ENCODE measurements at places on chromosomes 5 and 9.

DNA sequence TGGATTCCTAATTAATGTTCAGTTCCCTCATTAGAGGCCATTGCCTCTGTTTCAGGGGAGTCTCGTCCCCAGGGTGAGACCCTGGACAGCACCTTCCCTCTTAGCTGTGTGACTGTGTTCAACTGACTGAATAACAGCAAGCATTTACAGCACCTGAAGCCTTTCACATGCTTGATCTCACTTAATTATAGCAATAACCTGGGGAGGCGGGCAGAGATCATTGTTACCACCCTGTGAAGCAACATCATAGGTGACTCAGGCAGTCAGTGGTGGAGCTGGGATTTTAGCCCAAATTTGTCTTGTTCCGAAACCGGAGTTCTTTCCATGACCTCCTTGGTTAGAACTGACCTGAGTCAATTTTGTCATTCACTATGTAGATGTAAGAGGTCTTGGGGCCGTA, 105.2 kb upstream of the RAD23B start:
- DNase-seq, result no peak

DNA sequence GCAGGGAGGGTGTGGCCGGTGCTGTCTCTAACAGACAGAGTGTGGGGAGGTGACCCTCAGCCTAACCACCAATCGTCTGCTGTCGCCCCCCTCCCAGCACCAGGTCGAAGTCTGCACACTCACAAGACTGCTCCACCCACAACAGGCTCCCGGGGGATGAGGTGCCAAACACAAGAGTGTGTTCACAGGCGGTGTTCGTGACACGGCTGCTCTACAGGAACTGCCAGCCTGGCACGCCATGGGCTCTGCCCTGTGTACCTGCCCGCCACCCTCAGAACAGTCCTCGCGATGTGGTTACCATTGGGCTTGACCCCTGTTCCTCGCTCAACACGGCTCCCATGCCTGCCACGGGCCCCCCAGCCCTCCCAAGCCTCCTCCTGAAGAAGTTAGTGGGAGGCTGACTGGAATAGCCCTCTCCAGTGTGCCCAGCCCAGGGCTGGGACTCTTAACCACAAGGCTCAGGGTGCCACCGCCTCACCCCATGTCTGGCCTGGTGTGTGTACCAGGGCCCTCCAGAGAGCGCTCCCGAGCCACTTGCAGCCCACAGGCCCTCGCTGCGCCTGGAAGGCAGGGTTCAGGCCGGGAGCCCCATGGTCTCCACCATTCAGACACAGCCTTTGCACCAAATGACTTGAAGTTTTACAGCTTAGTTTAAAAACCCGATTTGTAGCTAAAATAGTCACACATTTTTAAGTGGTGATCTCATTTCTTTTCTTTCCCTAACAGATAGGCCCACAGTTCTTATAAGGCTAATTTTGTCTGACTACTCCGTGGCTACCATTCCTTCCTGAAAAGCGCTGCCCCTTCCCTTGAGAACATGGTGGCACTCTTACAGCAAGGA, 102.5 kb downstream of the CAMSAP1 start:
- DNase-seq, result no peak

DNA sequence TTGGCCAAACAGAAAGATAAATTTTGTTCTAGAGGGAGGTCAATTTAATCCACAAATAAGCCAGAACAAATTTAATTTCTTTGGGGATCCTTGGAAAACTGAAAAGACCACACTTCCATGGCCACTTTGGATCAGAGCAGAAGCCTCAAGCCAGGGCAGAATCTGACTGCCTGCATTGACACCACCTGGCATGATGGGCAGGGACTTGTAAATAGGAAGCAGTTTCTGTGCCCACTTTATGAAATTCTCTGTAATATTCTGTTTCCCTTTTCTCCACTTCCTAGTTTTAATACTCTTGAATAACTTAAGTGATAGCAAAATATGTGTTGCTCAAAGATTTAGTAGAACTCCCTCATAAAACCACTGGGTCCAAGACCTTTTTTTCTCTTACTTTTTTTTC, 6.7 kb upstream of the TMEM252 start:
- DNase-seq, result no peak

GRCh38 chr9:136577941-136578625, 32.2 kb upstream of the NOTCH1 start:
- no peak for DNase-seq

DNA sequence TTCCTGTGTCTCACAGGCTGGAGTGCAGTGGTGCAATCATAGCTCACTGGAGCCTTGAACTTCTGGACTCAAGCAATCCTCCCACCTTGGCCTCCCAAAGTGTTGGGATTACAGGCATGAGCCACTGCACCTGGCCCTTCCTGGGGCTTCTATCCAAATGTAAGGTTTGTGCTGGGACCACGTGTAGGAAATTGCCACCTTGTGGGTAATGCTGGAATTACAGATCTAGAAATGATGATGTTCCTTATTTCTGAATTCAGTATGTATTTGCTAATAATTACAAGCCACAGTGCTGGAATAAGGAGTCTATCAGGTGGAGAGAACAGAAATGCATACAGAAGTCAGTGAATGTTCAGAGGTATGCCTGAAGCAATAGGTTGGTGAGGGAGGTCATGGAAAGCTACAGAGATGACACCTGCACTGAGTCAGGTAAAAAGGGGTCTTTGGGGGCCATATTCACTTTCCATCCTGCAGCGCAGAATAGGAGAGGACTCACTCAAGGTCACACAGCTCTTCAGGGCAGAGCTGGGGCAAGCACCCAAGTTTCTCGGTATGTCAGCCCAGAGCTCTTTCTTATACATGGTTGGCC, 8.8 kb upstream of the IGFBPL1 start:
- no peak for DNase-seq

GRCh38 chr5:77719666-77720363, 56.3 kb downstream of the TBCA start:
- no peak for DNase-seq

Measured in C1 segment of cervical spinal cord (tissue), 14 donors.